Endothelial cell of umbilical vein (primary cell): ENCODE measurements at places on chromosomes 13 and 19. TPM values are rescaled to one million over a fixed set of nuclear protein-coding genes. Genes with fewer than 3 reads are reported as not detected.

CLASRP gene
- total RNA-seq, result 70.7 and 77.0 TPM in 2 replicates

- no peak for DNase-seq
These were observed 230.5 kb downstream of the TM9SF2 start for GRCh38 chr13:99731747-99732146.

SIGLEC8 gene
- not detected in 2 replicates for total RNA-seq

DNA sequence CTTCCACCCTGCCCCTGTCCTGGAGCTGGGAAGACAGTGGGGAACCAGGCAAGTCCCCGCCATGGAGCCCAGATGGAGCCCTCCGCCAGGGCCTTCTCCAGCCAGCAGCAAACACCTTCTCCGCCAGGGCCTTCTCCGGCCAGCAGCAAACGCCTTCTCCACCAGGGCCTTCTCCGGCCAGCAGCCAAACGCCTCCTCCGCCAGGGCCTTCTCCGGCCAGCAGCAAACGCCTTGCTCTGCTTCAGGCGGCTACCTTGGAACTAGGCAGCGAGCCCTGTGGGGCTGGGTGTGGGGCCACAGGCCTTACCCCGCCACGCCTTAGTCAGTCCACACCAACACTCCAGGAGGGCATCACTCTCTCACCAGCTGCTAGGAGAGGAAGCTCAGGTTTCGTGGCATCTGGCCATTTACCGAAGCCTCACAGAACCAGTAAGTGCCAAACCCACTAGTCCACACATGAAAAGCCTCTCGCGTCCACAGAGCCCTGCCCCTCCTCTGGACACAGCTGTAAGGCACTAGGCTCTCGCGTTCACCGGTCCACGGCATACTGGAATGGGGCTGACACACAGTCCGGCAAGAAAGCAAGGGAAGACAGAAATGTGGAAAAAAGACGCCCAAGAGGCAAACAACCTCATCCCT, 41.0 kb downstream of the MLLT1 start:
- DNase-seq, result no peak

GRCh38 chr13:49441846-49442245, 2.0 kb downstream of the CAB39L start:
- DNase-seq, result peak; percentile 19

- no peak for DNase-seq
These were observed 3.7 kb downstream of the RUBCNL start for GRCh38 chr13:46383383-46383782.

CEACAM1 gene
- 2.1 and 3.6 TPM in 2 replicates for total RNA-seq

WDFY2 gene
- 5.5 TPM in 2 replicates for total RNA-seq

DNA sequence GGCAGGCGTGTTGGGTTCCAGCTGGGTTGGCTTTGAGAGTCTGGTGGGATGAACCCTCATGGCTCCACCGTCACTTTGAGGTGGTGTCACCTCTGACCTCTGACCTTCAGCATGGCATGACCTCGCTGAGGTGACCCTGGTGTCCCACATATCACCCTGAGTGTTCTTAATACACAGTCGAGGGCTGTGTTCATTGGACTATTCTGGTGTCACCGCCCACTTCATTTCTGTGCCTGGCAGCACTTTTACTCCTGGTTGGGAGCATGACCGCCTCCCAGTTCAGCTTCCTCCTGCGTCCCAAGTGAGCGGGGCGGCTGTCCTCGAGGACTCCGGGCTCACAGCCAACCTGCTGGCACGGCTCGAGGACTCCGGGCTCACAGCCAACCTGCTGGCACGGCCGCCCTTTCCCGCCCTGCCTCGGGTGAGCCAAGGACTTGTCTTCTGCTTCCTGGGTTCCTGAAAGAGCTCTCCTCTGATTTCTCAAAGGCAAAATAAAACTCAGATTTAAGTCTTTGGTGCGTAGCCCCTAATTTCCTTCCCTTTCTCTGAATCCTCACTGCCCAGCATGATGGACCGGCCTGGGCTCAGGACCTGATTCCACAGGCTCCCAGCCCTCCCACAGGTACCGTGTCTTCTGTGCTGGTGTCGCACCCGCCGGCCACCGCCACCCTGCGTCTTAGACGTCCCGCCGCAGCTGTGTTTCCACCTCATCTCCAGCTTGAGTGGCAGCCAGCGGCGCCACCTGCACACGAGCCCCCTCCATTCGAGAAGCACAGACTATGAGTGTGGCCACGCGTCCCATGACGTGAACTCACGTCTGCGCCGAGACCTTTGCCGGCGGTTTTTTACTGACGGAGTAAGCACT, 10.4 kb downstream of the ATP4B start:
- peak; percentile 49 for DNase-seq

DIRAS1 gene
- 0.09 and 0.23 TPM in 2 replicates for total RNA-seq

RASAL3 gene
- total RNA-seq, result 4.1 and 4.3 TPM in 2 replicates

ACP7 gene
- 0.18 and 0.49 TPM in 2 replicates for total RNA-seq

DNA sequence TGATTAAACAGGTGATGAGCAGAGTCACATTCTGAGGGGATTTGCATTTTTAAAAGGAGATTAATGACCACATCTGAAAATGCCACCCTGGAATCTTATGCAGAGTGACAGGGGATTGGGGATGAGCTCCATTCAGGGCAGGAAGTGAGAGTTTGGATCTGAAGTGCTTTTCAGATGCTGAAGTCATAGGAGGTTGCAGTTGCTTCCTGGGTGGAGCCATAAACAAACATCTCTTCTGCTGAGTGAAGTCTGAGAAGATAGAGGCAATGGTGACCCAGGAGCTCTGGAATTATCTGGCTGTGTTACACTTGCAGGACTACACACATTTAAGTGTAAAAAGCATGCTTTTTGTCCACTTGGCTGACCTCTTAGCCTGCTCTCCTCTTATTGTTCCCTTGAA, 51.4 kb upstream of the PSG8 start:
- no peak for DNase-seq

NLRP4 gene
- total RNA-seq, result not detected in 2 replicates

- DNase-seq, result no peak
These were observed 996 bp downstream of the ZNF524 start for GRCh38 chr19:55601084-55601483.

- no peak for DNase-seq
These were observed 1.7 kb downstream of the CATSPERG start for GRCh38 chr19:38337360-38337653.

MATK gene
- total RNA-seq, result not detected in 2 replicates

DNA sequence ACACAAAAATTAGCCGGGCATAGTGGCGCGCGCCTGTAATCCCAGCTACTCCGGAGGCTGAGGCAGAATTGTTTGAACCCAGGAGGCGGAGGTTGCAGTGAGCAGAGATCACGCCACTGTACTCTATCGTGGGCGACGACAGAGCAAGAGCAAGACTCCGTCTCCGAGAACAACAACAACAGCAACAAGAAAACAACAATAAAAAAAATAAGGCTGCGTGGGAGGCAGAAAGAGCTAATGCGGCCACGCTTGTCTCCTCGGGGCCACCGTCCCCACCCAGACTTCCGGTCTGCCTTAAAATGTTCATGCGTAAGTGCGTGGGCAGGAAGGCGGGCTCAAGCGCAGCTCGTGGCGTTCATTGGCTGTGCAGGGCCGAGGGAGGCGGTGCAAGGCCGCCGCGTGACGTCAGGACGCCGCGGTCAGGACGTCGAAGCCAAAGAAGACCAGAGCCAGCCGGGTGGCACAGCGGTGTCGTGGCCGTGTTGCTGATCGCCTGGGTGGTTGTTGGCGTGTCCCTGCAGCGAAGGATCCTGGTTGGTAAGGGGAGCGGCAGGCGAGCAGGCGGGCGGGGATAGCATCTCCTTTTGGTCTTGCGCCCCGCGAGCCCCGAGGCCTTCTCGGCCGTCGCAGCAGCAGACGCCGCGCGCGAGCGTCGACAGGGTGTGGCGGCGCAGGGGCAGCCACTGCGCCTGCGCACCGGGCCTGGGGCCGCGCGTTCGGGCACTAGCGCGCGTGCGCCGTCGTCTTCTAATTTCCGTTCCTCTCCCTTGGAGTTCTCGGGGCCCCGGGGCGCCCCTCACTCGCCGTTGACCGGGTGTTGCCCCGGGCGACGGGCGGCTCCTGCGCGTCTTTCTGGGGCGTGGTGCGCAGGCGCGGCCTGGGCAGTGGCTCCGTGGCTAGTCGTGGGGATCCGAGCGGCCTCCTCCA, at the start of gene LENG8:
LENG8 (plus strand) TSS at position 426 of the 927 bp plus-strand sequence. CDS start 2,146 bp downstream, outside the sequence.
- DNase-seq, result peak; percentile 99

DNA sequence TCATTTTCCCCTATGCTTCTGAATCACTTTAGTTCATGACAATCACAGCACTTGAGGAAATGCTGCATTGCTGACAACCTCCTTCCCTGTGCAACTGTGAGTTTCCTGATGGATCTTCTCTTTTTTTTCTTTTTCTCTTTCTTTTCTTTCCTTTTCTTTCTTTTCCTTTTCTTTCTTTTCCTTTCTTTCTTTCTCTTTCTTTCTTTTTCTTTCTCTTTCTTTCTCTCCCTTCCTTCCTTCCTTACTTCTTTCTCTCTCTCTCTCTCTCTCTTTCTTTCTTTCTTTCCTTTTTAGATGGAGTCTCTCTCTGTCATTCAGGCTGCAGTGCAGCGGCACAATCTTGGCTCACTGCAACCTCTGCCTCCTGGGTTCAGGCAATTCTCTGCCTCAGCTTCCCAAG, 247.9 kb upstream of the HTR2A start:
- DNase-seq, result no peak

- no peak for DNase-seq
These were observed 5.2 kb downstream of the MIDN start for GRCh38 chr19:1253514-1254080.

HRC gene
- total RNA-seq, result not detected in 2 replicates

- DNase-seq, result peak; percentile 74
These were observed 2.5 kb downstream of the MAP1S start for GRCh38 chr19:17721821-17722220.

- peak; percentile 69 for DNase-seq
These were observed 12.2 kb downstream of the CIC start for GRCh38 chr19:42281146-42281826.

DNA sequence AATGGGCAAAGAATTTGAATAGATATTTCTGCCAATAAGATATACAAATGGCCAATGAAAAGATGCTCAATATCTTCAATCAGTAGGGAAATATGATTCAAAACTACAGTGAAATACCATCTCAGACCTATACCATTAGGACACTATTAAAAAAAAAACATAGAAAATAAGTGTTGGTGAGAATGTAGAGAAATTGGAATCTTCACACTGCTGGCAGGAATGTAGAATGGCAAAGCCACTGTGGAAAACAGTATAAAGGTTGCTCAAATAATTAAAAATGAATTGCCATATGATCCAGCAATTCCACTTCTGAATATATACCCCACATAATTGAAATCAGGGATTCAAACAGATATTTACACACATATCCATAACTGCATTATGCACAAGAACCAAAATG, 88.1 kb upstream of the STARD13 start:
- DNase-seq, result no peak

DNA sequence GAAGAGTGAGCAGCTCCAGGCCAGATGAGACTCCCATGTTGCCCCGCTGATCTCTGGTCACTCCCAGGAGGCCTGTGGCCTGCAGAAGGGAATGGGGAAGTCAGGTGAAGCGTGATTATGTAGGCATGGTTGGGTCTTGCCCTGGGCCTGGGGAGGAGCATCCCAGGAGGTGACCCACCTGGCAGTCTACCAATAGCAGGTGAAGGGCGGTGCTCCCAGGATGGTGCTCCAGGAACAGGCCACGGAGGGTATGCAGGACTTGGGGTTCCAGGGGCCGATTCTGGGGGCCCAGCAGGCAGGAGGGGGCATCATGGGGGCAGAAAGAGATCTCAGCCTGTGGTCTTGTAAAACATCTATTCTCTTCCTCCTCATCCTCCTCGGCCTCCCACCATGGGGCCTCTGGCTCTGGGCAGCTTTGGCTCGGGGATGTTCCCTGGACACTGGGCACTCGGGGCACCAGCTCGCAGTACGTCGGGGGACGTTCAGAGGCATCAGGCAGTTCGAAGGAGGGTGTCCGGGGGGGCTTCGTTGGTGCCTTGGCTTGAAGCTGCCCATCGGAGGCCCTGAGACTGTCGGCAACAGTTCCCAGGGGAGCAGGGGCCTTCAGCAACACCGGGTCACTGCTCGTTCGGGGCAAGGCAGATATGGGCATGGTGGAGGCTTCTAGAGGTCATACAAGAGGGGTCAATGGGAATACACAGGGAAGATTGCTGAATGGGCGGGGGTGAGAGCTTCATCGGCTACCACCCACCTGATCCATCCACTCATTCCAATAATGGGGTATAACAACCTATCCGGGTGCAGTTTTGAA, 12.4 kb downstream of the SH2D3A start:
- DNase-seq, result no peak

MADCAM1 gene
- 0.31 and 0.44 TPM in 2 replicates for total RNA-seq

DNA sequence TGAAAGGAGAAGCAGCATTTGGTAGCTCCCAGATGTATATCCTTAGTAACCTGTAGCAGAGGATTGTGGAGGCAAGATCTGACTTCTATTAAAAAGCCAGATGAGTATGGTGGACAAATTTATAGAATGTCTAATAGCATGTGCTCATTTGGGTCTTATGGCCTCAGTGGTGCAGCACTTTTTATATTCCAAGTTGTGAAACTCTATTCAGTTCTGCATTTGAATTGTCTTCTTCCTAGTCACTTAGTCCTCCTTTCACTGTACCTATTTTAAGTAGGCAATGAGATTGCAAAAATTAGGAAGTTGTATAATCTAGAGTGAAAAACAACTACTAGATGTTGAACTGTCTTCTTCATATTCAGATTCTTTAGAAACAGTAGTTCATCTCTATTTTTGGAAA, 412.5 kb upstream of the PCDH9 start:
- no peak for DNase-seq

GRCh38 chr19:34319230-34319585, 45.8 kb upstream of the GPI start:
- no peak for DNase-seq

DNA sequence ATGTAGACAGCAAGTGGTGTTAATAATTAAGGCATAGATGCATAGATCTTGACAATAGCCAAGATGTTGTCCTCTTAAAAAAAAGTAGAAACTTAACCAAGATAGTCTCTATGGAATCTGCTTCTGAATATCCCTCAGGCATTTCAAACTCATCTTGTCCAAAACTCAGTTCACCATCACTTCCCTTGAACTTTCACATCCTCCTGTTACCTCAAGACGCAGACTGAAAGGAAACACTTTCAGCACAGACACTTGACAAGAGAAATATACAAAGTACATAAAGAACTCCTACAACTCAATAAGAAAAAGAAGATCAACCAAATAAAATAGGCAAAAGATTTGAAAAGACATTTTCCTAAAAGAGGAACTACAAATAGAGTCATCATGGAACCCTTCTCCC, 451.1 kb downstream of the FOXO1 start:
- no peak for DNase-seq

- no peak for DNase-seq
These were observed 145.1 kb downstream of the LACC1 start for GRCh38 chr13:44024846-44025195.

DNA sequence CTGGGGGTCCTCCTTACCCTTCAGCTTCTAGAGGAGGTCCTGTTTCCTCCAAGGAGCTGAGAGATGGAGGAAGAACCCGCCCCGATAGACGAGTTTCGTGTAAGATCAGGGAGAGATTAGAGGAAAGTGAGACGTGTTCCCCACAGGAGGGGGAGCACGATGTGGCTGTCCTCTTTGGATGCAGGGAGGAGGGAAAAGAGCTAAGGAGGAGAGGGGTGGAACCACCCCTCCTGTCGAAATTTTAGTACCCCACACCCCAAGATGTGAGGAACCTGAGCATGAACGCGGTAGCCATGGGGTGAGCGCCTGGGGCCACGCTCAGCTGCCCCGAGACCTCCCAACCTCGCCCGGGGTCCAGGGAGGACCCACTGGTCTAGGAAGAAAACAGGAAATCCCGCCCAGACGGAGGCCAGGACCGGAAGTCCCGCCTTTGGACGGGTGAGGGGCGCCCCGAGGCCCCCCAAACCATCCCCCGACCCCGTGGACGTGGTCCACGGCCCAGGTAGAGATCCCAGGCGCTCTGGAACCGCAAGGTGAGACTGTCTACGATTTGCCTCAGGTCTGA, 1.2 kb downstream of the AKT1S1 start:
- peak; percentile 72 for DNase-seq

C1QTNF9 gene
- not detected in 2 replicates for total RNA-seq

SCAMP4 gene
- 68.2 and 72.2 TPM in 2 replicates for total RNA-seq

PRX gene
- total RNA-seq, result 1.3 and 1.7 TPM in 2 replicates
